ENCODE measurements at places on chromosomes 2 and 18.

DNA sequence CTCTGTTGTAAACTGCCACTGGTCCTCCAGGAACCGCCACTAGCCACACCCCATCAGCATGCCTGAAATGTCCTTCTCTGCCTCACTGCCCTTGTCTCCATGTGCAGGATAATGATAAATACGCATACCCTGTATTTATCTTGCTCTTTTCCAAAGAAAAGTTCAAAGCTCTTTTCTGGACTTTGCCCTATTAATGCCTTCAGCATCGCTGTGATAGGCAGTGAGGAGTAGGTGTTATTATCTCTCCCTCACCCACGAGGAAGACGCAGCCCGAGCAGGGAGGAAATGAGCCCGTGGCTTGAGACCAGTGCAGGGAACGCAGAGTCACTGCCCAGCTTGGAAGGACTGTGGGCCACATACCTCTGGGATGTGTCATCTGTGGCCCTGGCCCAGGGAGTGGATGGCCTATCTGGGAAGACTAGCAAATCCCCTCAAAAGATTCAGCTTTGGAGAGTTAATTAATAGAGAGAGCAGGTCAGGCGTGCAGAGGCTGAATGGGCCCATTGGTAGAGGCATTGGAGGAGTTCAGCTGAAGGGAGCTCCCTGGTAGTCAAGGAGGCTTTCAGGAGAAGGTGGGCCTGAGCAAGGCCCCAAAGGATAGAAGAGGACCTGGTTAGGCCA lies 39.5 kb upstream of the MCFD2 start:
- no peak for DNase-seq

DNA sequence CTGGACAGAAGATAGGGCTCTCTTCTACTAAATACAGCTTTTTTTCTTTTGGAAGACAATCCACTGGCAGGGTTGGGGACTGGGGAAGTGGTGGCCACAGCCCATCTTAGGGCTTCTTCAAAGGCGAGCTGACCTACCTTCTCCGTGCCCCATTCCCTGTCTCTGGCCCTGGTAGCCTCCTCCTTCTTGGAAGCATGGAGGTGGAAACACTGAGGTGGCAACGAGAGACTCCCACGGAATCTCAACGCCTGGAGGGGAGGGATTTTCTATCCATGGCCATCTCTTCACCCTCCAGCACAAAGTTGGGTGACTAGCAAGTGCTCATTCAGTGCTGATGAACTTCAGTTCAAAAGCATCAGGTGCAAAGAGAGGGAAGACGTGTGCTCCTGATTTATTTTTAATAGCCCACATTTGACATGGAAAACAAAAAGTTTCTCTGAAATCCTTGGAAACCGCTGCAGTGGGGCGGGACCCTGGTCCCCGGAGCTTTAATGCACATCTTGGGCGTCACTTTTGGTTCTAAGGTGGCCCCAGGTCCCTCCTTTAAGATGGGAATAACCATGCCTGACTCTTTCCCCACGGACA lies 633 bp upstream of the ARMC9 start:
- DNase-seq, result no peak

GRCh38 chr2:85564144-85564563 lies 2.9 kb upstream of the GGCX start:
- no peak for DNase-seq

DNA sequence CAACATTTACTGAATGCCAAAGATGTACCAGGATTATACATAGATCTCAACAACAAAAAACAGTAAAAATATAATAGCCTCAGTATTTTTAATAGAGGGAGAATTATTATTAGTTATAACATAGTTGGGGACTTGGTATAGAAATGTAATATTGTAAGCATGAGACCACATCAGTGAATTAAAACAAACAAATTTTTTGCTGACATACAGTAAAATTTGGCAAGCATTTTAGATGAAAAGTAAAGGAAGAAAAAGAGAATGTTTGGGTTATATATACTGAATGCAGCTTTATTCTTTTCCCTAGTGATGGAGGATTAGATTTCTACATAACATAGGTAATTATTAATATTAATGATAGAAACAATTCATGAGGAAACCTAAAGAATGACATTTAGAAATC lies 10.9 kb downstream of the CPS1 start:
- DNase-seq, result no peak

GRCh38 chr2:40348038-40348437 lies 103.9 kb downstream of the SLC8A1 start:
- no peak for DNase-seq

- DNase-seq, result no peak
Measured at GRCh38 chr2:46978723-46979122, 63.1 kb upstream of the MCFD2 start.

- no peak for DNase-seq
Measured at GRCh38 chr2:2266699-2267449, 64.2 kb downstream of the MYT1L start.

- no peak for DNase-seq
Measured at GRCh38 chr18:7488571-7488970, 78.5 kb upstream of the PTPRM start.

DNA sequence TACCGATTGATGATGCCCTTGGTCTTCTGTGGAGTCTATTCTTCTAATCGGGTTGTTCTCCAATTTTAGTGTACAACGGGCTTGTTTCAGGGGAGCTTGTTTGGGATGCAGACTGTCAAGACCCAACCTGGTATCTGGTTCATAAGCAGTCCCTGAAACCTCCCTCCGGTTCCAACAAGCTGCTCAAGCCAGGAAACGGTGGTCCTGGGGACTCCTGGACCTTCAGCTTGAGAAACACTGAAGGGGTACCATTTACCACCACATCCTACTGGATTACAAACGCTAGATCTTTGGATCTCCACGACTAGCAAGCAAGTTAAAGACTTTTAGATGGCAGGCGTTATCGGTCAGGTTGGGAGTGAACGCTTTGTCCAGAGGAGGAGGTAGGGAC lies 2.0 kb downstream of the BCL2 start:
- DNase-seq, result no peak

DNA sequence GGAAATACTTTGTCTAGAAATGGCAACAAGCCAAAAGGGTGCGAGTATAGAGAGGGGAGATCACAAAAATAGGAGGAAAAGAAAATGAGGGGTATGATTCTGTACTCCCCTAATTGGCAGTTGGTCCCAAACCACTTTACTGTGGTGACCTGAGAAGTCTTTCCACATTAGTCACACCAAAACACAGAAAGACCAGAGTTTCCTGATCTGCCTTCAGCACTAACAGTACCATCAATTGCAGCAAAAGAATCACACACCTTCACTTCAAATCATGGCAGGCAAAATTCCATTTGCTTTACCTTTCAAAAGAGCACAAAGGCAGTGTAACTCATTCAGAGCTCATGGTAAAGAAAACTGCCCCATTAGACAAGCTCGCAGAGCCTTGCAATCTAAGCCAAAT lies 86.8 kb downstream of the ALK start:
- DNase-seq, result no peak

DNA sequence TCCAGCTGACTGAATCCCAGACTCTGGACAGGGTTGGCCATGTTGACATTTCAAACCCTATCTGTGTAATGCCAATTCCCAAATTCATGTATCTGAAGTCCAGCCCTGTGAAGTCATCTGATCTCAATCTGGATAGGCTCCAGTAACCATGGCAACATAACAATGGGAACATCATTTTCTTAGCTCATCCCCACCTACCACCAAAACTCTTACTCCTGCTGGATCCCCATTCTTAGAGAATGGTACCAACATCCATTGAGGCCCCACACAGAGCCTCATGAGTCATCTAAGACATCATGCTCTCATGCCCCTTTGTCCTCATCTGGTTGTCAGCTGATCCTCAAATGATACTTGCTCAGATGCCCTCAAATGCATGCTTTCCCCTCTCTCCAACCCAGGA lies 58.9 kb upstream of the TEX51 start:
- DNase-seq, result no peak

GRCh38 chr2:43402002-43402401 lies 175.6 kb upstream of the ZFP36L2 start:
- DNase-seq, result no peak

- DNase-seq, result no peak
Measured at GRCh38 chr2:191970867-191971266, 124.0 kb upstream of the CAVIN2 start.

DNA sequence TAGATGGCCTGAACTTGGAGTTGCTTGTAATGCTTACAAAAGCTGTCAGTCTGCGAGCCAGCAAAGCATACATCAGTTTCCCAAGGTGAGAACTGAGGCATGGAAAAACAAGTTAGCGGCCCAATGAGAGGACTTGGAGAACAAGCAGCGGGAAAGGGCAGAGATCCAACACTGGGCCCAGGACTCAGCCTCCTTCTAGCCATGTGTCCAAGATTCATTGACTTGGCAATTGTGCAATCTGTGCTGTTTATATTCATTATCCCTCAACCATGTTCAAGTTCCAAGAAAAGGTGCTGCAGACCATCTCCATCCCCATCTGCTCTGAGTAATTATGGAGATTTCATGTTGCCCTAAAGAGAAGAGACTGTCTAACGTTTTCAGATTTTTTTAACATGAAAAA lies 187.4 kb downstream of the ALK start:
- DNase-seq, result no peak

DNA sequence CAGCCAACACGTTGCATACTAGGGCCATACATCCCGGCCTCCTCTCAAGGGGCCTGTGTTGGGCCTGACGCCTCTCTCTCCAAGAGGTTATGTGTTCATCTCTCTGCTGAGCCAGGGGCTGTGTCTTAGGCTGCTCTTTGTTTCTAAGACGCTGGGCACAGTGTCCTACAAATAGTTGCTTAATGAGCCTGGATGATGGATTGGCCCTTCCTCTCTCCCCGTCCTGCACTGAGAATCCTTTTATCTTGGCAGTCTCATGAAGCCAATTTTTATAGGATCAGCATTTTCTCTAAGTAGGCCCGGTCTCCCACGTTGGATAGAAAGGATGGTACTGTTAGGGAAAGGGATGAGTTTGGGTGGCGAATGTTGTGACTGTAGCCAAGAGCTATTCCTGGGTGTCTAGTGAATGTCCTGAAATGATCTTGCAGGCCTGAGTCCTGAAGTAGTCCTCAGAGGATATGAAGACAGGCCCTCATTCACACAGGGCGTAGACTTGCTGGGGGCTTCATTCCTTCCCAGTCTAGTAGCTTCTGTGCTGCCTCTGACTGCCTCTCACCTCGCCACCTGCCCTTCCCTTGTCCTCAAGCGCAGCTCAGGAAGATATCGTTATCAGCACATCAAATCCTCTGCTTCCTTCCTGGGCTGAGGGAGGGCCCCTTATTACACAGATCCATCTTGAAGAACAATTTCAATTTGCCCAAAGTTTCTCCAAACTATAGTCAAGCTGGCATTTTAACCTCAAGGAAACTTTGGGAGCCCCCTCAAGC lies 8.8 kb downstream of the LBH start:
- DNase-seq, result no peak

- DNase-seq, result no peak
Measured at GRCh38 chr2:128597121-128597762, 278.6 kb upstream of the HS6ST1 start.

All from caudate nucleus (tissue), 63 donors.